ENCODE measurements at places on chromosomes 3 and 15. TPM values are rescaled to one million over a fixed set of nuclear protein-coding genes. Genes with fewer than 3 reads are reported as not detected.
A peak's percentile ranks its signal among the peaks of the same experiment; 100 is the strongest.

The TGM5 gene
- total RNA-seq = not detected

The CCRL2 gene
- 2.8 TPM for total RNA-seq

The NCEH1 gene
- 43.6 TPM for total RNA-seq

- no peak for DNase-seq
Observed at GRCh38 chr3:113092746-113093145, 102.0 kb downstream of the GTPBP8 start.

DNA sequence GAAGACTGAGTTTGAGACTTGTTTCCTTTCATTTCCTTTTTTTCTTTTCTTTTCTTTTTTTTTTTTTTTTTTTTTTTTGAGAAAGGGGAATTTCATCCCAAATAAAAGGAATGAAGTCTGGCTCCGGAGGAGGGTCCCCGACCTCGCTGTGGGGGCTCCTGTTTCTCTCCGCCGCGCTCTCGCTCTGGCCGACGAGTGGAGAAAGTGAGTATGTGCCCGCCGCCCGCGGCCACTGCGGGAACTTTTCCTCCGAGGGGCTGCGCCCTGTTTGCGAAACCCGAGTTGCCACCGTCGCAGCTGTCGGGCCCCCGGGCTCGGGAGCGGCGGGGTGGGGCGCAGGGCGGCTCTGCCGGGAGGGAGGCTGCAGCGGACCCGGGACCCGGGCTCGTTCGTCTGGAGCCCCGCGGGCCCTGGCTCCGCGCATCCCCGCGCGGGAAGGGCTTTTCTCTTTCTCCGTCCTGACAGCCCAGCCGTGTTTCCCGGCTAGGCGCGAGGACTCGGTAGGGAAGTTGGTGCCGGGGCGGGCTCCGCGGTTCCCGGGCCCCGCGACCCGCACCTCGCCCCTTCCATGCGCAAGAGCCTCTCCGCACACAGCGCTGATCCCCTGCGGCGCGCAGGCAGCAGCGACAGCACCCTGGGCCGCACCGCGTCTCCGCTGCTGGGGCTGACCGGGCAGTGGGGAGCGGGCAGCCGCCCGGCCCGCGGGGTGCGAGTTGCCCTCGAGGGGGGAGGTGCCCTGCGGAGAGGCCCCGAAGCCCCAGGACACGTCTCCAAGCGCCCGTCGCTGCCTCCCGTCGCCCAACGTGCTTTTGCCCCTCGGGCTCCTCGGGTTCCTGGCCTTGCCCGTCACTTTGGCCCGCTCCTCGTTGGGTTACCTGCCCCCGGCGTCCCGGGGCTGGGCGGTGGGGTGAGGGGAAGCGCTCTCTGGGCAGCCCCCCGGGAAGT lies 1.4 kb downstream of the IGF1R start:
- peak; percentile 81 for DNase-seq

DNA sequence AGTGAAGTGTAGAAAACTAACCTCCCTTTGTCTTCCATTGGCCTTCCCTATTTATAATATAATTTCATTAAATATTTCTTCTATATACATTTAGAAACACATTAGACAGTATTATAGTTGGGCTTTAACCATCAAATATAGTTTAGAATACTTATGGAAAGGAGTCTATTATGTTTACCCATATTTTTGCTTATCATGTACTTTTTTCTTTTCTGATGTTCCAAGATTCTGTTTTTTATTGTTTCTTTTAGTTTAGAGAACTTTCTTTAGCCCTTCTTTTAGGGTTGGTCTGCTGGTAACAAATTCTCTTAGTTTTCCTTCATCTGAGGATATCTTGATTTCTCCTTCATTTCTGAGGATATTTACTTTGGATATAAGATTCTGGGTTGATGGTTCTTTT lies 23.7 kb downstream of the SH3GL3 start:
- DNase-seq = no peak

DNA sequence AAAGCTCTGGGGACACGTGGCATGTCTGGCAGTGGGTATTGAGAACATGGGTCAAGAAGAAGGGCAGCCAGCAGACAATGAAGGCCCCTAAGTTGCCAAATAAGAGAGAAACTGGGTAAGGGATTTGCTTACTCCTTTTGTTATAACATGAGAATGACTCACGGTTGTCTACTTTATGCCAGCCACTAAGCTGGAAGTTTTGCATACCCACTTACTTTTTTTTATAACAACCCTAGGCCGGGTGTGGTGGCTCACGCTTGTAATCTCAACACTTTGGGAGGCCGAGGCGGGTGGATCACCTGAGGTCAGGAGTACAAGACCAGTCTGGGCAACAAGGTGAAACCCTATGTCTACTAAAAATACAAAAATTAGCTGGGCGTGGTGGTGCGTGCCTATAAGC lies 50.0 kb downstream of the DRD3 start:
- no peak for DNase-seq

- DNase-seq = no peak
Observed at GRCh38 chr3:144235489-144235888, 263.9 kb downstream of the DIPK2A start.

DNA sequence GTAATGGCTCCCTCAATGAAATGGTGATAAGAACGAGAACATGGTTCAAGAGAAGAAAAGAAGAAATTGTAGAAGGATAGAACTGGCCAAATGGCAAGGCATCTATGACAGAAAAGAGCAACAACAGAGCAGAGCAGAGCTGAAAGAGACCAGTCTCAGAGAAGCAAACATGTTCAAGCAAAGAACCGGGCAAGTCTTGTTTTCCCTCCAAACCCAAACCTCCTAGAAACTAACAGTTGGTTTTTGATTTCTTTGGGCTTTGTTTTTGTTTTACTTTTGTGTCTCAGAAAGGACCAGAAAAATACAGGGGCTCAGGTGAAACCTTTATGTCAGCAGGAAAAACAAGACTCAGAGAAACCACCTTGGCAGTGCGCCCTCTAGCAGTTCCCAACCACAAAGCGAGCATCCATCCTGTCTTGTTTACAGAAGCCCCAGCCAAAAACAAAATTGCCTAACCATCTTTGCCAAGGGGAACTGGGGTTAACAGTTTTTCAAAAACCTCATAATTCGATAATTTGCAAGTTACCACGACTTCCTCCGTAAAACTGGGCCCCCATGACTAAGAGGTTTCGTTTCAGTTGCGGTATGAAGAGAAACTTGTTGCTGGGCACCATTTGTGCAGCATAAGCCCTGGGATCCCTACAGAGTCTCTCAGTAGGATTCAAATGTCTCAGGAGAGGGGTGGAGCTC lies 159.2 kb upstream of the SLC24A5 start:
- no peak for DNase-seq

- no peak for DNase-seq
Observed at GRCh38 chr15:32855942-32856341, 138.1 kb downstream of the GREM1 start.

The LRRC49 gene
- total RNA-seq = 14.2 TPM

DNA sequence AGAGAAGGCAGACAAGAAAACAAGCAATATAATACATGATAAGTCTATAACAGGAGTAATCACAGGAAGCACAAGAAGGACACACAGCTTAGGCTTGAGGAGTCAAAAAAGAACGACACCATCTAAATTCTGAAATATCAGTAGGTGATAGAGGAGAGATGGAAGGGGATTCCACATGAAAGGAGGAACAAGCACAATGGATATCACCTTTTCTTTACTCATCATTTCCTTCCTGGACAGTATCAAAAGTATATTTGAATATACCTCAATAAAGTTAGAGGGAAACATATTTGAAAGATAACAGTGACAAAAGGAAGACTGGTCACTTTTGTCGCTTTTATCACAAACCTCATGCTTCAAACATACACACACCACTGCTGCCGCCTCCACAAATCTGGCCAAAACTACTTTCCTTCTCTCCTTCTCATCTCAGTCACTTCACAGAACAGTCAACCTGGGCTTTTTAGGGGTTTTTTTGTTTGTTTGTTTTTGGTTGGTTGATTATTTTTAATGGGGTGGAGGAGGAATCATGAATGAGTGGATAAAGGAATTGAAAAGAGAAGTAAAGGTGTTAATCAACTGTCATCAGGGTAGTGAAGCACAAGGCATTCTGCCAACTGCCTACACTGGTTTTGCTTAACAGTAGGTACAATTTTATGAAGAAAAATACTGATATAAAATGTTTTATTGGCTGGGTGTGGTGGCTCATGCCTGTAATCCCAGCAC lies 18.5 kb downstream of the DENND4A start:
- DNase-seq = no peak

GRCh38 chr3:66001626-66002025 lies 37.1 kb downstream of the MAGI1 start:
- no peak for DNase-seq

DNA sequence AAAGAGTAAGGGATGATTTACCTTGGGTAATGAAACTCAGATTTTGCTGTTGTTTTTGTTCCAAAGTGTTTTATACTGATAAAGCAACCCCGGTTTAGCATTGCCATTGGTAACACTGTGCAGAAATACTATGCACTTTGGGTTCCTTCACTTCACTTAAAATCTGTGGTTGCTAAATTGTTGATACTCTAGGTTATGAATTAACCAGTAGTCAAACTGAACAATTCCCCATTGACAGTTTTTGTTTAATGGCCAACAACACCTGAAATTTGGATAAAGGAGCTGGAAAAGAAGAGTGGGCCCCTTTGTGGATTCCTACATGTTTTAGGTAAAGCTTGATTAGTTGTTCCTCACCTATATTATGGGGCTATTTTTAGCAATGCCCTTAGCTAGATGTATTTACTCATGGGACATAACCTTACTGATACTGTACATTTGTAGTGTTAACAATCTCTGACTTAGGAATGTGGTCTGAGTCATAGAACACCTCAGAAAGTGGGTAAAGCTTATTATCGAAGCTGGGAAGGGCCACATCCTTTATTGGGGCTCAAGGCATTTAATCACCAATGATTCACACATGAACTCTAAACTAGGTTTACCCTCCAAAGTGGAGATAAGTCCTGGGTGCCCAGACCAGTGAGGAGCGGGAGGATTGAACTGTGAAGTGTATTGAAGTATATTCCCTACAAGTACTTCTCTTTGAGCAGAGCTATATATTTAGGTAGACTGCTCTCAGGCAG lies 29.5 kb upstream of the THRB start:
- no peak for DNase-seq

DNA sequence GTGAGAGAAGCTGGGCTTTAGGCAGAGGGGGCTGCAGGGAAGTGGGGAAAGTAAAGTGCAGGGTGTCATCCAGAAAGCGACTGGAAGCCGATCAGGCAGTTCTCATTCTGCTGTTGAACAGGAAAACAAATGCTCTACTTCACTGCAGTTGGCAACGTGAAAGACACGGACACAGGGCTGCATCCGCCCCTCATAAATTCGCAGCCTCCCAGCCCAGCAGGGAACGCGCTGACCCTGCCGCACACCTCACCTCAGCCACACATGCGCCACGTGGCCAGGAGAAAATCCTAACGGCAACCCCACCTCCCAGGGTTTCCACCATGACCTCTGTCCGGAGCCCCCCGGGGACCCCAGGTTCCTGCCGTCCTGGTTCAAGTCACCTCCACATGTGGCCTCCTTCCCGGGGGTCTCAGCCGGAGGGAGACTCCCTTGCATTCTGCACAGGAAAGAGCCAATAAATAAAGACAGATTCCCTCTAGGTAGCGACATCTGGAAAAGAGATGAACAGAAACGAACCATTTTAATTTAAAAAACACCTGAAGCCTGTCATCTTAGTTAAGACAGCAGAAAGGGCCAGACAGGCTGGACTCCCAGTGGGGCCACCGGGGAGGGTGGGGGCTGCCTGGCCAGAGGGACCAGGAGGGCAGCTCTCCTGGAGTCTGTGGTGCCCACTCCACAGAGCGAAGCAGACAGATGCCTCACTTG lies 118.7 kb downstream of the TMEM266 start:
- DNase-seq = peak; percentile 46

- no peak for DNase-seq
Observed at GRCh38 chr3:53768478-53769459, 77.5 kb downstream of the CHDH start.

- no peak for DNase-seq
Observed at GRCh38 chr3:151319628-151320027, 3.0 kb upstream of the GPR87 start.

The FANCD2OS gene
- total RNA-seq = not detected

DNA sequence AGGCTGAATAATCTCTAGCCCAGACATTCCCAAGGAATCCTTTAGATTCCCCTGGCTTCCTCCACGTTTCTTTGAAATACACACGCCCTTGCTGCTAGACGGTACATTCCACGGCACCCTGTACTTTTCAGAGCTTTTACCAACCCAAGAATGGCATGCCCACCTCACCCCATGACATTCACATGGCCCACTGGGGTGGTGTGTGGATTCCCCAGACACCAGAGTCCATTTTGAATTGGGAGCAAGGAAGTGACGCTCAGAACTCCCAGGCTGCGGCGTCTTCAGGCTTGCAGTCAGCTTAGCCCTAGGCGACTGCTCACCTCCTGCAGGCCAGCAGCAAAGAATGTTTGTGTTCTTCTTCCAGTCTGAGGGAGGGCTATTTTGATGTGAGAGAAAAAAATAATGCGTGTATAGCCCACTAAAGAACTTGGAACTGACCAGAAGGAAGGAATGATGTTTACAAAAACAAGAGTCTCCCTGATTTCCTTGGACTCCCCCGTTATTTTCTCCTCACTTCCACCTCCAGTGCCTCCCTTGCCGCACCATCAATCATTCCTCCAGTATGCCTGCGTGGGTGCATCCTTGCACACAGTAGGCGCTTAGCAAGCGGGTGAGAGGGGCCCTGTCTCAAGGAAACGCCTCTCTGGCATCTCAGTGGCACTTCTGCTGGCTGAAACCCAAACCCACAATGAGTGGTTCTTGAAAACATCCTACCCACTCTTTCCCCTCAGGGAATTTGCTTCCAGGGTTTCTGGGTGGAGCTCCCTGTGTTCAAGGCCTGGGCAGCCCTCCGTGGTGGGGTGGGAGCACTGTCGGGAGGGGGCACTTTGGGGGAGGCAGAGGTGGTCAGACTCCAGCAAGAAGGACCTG lies 59.9 kb downstream of the SMAD6 start:
- no peak for DNase-seq

GRCh38 chr15:100769043-100769974 lies 110.3 kb upstream of the ALDH1A3 start:
- DNase-seq = no peak

The OCA2 gene
- total RNA-seq = 2.5 TPM

GRCh38 chr3:66602237-66602636 lies 101.4 kb upstream of the LRIG1 start:
- DNase-seq = no peak

GRCh38 chr3:110738531-110738930 lies 333.1 kb upstream of the NECTIN3 start:
- no peak for DNase-seq

- peak; percentile 57 for DNase-seq
Observed at GRCh38 chr3:13022348-13023234, 50.6 kb downstream of the IQSEC1 start.

The ILDR1 gene
- 17.7 TPM for total RNA-seq

- no peak for DNase-seq
Observed at GRCh38 chr3:160287666-160288065, 62.4 kb downstream of the C3orf80 start.

- no peak for DNase-seq
Observed at GRCh38 chr3:177338697-177339219, 141.5 kb upstream of the TBL1XR1 start.

Data from kidney (tissue), 22 donors.